ENCODE measurements at places on chromosomes 4 and X. TPM values are rescaled to one million over a fixed set of nuclear protein-coding genes. Genes with fewer than 3 reads are reported as not detected.

MAGEA10 gene
- not detected for polyA plus RNA-seq

TRIM61 gene
- not detected for polyA plus RNA-seq

EMCN gene
- polyA plus RNA-seq = not detected

CD38 gene
- polyA plus RNA-seq = 0.01 TPM

MAP7D2 gene
- 3.2 TPM for polyA plus RNA-seq

TLR3 gene
- polyA plus RNA-seq = 4.4 TPM

PDLIM3 gene
- 3.7 TPM for polyA plus RNA-seq

DNA sequence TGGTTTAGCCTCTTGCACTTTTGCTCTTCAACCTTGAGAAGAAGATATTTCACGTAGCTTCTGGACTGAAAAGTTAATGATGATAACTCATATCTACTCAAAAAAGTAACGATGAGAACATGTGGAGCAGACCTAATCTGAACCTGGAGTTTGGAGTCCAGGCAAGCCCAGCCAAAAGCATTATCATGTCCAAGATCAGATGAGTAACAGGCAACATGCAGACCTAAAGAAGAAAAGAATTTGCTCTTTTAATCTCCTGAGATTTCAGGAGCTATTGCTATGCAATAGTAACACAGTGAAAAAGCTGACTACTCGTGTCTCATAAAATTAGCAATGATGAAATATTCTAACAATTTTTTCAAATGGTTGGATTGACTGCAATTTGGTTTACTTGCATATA lies 21.8 kb upstream of the PPA2 start:
- peak; percentile 53 for DNase-seq

DNA sequence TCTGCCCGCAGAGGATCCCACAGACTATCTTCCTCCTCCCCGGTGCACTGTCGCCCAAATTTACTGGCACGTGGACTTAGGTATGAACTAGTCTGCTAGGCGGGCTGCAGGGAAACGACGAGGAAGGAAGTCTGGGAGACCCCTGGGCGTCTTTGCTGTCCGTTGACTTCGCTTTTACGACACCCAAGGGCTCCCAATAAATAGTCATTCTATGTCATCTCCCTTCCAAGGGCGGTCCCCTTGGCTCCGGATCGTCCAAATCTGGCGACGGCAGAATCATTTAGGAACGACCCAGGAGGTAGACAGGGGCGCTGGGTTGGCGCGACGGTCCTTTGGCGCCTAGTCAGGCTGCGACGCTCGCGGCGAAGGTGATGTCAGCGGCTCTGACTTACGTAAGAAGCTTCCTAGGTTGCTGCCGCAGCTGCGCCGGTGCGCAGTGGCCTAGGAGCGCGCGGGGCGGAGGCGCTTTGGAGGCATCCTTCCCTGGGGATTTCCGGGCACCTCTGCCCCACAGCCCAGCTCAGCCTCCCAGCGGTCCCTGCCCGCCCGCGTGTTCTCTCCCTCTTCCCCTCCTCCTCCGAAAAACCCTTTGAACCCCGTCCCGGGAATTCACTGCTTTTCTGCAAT lies 2.2 kb downstream of the NHS start:
- DNase-seq = peak; percentile 84

- DNase-seq = no peak
Observed at GRCh38 chr4:155807021-155807420, 48.2 kb downstream of the GUCY1B1 start.

- DNase-seq = no peak
Observed at GRCh38 chr4:57734104-57734670, 624.0 kb upstream of the IGFBP7 start.

GRCh38 chrX:136694431-136695087 lies 46.6 kb downstream of the CD40LG start:
- DNase-seq = peak; percentile 20

GRCh38 chrX:72348247-72348979 lies 42.7 kb upstream of the CITED1 start:
- no peak for DNase-seq

GRCh38 chrX:76155786-76156185 lies 17.1 kb upstream of the PBDC1 start:
- no peak for DNase-seq

DNA sequence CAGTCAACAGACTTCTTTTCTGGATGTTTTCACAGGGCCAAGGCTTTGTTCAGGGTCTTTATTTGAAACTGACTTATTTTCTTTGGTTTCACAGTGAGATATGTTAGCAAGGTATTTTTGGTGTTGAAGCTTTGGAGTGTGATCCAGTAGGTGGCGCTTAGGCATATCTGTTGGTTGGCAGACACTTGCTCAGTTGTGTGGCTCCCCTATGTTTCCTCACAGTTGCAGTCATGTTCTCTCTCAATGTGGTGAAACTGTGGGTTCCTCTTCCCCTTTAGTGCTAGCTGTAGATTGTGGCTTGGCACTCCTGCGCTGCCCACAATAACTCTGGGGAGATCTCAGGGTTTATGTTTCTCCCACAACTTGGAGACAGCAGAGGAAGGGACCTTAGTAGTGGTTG lies 460.8 kb downstream of the SLITRK2 start:
- DNase-seq = no peak

DNA sequence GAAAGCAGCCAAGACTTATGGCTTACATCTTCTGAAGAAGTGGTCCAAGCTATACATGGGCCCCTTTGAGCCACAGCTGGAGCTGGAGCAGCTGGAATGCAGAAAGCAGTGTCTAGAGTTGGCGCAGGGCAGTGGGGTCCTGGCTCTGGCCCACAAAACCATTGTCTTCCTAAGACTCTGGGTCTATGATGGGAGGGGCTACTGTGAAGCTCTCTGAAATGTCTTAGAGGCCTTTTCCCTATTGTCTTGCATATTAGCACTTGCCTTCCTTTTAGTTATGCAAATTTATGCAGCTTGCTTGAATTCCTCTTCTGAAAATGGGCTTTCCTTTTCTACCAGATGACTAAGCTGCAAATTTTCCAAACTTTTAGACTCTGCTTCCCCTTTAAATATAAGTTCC lies 15.3 kb downstream of the NPY1R start:
- no peak for DNase-seq

DNA sequence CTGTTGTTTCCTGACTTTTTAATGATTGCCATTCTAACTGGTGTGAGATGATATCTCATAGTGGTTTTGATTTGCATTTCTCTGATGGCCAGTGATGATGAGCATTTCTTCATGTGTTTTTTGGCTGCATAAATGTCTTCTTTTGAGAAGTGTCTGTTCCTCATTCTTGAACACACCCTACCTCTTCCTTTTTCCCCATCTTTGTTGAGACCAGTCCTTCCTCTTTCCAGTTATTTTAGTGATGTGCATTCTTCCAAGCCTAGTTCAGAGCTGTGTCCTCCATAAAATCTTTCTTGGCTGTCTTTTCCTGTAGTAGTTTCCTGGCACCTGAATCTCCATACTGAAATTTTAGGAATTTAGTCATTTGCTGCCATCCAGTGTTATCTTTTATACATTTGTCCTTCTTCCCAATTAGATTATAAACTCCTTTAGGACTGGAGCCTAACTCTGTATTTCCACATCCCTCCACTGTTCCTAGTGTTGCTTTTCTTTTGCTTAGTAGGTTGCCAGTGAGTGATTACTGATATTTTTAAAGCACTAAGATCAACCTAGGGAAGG lies 11.4 kb downstream of the FHIP1A start:
- DNase-seq = no peak

Data from mammary epithelial cell (primary cell).